ENCODE measurements at places on chromosomes 6 and 20.

DNA sequence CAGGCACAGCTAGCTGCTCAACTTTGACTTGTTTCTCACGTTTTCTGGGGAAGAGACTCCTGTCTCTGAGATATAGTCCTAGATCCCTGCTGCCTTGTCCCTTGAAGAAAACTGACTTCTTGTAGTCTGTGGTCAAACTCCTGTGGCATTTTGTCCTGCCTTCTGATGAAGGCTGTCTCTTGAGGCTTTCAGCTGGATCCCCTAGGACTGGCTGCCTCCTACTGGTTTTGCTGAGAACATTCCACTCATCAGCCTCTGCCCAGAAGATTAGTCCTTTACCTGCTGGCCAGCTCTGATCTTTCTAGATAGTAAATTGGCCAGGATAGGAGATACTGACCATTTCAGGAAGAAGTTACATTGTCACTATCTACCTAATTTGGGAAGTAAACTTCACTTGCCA, 71.9 kb upstream of the CNR1 start:
- no peak for DNase-seq

DNA sequence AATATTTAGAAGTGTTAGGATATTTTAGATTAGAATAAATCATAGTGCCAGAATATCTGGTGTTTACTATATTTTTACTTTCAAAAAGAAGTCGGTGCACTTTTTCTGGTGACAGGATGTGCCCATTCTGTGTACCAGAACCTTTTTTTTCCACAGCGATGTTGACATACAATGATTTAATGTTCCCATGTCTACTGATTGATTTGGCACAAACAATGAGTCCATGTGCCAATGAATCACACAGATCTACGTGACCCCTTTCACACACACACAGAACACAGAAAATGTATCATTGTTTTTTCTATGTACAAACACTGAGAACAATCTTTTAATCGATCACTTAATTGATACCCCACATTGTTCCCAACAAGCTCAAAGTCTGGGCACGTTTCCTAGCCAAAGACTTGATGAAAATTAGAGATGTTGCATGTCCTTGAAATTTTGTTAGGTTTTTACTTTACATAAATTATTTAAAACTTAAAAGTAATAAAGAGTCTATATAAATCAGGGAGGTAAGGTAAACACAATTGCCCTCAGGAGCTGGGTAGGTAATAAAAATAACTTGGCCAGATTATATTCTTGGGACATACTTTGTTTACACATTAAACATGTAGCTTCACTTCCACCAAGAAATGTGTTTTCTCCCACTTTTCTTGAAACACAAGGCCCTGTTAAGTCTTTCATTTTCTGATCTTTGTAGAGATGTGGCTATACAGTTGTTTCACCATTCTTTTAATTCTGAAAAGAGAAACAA, 36.4 kb upstream of the SOX4 start:
- DNase-seq = no peak

GRCh38 chr6:95133578-95133977, 443.8 kb upstream of the MANEA start:
- no peak for DNase-seq

DNA sequence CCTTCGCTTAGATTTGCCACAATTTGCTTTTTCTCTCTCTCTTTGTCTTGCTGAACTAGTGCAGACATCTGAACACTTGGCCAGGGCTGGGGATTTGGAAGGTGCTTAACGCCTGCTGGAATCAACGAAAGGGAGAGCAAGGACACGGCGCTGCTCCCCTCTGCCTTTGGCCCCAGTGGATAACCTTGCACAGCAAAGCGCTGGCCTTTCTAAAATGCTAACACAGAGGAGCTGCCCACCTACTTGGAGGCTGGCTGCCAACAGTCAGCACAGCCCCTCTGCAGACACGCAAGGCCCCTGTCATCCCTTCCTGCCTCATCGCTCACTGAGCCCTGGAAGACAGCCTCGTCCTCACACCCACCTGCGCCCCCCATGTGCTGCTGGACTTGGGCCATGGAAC, 37.5 kb downstream of the C20orf203 start:
- DNase-seq = no peak

DNA sequence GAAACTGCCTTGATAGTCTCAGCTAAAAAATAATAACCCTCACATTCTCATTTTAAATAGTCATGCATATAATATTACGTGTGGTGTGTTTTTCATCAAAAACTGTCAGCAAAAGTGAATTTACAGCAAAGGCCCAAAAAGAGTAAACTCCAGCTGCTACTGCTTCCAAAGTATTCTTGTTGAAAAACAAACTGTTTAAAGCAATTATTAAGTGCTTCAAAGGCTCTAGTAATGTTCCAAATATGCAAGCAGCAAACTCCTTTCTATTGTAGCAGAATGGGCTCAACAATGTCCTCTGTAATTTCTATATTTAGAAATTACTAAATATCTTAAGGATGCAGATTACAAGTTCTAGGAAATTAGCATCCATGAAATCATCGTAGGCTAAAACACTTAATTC, 280.0 kb upstream of the TBX18 start:
- DNase-seq = no peak

GRCh38 chr6:7440476-7440875, 50.9 kb downstream of the RIOK1 start:
- no peak for DNase-seq

- DNase-seq = no peak
Measured at GRCh38 chr6:123913863-123914262, 110.2 kb downstream of the NKAIN2 start.

GRCh38 chr6:166952121-166952520, 4.2 kb downstream of the RNASET2 start:
- no peak for DNase-seq

- DNase-seq = no peak
Measured at GRCh38 chr6:86276056-86276455, 633.4 kb upstream of the SYNCRIP start.

DNA sequence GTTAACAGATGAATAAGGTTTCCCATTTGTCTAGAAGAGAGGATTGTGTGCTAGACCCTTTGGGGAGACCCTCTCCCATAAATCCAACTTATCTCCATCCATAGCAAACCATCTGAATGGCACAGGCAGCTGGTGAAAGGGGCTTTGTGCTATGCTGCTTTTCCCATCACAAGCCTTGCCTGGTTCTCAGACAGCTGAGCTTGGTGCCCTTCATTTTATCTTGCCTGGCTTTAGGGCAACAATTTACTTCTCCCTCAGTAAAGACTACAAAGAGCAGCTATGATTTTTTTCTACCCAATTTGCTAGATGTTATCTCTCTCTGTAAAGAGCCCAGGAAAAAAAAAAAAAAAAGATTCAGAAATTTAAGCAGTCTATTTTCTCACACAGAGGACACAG, 117.0 kb upstream of the COL21A1 start:
- no peak for DNase-seq

DNA sequence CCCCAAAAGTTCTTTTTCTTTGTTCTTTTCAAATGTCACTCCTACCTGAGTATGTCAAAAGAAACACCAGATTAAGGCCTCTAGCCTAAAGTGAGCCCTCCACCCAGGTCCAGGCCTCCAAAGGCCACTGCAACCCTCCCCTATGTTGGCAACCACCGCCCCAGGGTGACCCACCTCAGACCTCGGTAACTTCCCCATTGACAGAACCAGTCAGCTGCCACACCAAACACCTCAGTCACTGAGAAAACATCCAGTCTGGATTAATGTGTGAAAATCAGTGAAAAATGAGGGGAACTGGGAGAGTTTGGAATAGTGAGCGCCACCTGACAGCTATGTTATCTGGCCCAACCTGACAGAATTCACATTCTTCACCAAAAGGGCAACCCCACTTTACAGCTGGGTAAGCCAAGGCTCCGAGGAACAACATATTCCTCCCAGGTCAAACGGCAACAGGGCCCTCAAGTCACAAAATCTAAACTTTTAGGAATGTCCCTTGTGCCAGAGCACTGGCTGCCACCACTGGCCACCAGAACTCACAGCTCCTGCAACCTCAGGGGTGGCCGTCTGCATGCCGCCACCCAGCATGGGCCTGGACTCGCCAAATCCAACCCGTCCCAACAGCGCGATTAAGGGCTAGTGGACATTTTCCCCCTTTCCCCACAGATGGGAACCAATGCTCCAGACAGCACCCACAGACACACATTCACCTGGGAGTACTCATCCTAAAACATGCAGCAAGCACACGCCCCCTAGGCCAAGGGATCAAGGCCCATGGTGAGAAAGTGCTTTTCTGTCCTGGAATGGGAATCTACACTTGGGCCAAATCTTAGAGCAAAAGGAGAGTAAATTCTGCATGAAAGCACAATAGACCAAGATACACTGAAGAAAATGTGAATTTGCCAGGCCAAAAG, 4.8 kb downstream of the TAF4 start:
- no peak for DNase-seq

DNA sequence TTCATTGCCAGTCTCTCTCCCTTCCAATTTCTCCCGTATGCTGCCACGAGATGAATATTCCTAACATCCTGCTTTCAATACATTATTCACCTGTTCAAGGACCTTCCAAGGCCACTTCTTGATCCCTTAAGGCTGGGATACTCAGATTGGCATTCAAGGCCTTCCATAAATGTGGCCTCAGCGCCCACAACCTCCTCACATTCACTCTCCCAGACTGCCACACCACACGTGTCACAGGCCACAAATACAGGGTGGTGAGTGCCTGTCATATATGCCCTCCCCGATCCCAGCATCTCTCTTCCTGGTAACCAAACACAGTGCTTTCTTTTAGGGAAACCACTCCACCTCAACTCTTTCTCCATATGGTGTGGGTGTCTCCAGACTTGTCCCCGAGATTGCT, 55.5 kb downstream of the TTI1 start:
- no peak for DNase-seq

DNA sequence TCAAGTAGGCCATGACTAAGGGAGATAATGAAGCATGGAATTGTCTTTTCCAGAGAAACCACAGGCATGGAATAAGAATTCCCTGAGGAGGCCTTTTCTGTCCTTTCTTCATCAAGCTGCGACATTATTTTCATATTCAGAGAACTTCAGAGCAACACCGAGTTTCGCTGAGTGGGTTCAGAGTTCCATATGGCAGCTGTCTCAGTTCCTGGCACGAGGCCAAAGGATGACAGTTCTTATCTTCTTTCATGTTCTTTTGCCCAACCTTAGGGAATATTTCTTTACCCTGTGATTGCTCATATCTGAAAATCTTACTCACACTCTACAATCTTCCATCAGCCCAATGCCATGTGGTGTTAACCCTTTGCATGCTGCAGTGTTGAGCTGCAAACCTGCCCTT, 135.3 kb upstream of the BMP2 start:
- DNase-seq = no peak

- no peak for DNase-seq
Measured at GRCh38 chr6:132813173-132813856, 1.1 kb upstream of the RPS12 start.

DNA sequence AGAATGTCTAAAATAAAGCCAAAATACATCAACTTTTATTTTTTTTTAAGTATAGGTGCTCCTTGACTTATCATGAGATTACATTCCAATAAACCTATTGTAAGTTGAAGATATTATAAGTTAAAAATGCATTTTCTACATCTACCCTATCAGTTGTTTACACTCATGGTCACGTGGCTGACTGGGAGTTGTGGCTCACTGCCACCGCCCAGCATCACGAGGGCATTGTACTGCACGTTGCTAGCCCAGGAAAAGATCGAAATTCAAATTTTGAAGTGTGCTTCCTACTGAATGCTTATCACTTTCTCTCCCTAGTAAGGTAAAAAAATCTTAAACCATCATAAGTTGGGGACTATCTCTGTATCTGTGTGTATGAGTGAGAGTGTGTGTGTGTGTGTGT, 126.6 kb upstream of the RIN2 start:
- DNase-seq = no peak

DNA sequence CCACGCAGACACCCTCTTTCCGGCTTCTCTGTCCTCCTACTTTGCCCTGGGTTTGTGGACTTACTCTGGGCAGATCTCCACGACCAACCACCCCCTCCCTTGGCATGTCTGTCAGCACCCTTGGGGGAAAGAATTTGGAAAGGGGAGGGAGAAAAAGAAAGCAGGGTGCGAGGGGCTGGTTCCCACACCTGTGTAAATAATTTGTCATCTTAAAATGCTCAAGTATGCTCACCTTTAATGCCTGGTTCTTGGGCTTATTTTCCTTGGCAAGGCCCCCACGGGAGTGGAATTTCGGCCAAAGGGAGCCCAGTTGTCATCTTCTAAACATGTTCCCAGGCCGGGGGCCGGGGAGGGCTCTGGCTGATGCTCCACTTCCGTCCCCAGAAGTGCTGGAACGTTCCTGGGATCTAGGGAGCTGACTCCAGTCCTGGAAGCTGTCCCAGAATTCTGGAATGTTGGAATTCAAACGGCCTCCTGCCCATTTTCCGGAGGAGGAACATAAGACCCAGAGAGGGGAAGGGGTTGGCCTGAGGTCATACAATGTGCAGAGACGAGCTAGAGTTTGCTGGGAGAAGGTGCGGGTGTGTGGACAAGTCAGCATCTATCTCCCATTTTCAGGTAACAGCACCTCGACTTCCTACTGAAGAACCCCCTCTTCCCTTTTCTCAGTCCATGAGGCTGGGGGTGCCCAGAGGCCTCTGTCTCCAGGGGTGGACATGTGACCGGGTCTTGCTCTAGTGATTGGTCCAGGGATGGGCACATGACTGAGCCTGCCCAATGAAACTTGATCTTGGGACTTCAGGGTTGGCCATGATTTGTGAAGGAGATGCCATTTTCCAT, 122.3 kb downstream of the CEBPB start:
- peak; percentile 64 for DNase-seq

DNA sequence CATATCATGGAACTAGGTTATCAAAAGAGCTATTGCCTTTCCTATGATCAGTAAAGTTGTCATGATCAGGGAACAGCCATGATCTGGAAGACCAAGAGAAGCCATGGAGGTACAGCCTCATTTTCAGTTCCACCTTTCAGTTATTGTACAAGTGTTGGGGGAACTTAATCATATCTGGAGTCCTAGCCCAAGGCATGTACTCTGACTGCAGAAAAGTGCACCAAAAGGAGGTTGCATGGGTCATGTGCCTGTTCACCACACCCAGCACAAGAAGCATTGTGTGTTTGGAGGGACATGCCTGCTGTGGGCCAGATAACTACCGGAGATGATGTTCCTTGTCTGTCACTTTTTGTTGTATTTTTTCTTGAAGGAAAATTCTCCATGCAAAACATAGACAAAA, 185.8 kb upstream of the MAN1A1 start:
- no peak for DNase-seq

DNA sequence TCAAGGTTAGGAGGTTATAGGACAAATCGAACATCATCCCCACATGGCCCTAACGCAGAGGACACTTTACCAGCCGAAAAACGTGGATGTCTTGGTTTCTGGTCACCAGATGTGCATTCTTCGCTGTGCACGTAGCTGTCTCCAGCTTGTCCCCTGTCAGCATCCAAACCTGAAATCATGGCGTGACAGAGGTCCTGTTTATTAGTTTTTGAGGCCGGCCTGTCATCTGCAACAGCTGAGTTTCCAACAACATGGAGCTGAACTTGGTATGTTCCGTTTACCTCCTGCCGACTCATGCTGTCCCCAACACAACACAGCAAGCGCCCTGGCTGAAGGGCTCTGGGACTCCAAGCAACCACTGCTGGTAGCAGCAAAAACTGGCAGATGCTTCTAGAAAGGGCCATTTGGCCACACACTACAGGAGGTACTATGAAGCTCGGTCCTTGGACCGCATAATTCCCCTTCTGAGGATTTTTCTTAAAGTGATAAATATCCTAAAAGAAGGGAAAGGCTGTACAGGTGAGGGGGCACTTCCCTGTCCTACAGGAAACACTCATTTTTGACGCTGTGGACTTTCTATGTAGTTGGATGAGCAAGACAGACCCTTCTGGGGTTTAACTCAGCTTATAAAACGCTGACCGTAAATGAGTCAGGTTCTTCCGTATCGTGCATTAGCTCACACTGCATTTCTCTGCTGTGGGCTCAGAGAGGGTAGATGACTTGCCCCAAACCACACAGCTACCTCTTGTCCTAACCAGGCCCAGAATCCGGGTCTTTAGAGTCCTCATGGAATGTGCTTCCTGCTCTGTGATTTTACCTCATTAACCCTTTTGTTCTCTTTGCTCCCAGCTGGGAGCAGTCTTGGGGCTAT, 79.7 kb upstream of the NFATC2 start:
- DNase-seq = no peak
